ENCODE measurements at places on chromosomes 11 and 22. TPM values are rescaled to one million over a fixed set of nuclear protein-coding genes. Genes with fewer than 3 reads are reported as not detected.

GRCh38 chr11:133941546-133941945, 15.2 kb downstream of the IGSF9B start:
- no peaks in the 10 kb centered on the region for H3K27me3 ChIP-seq
- DNase-seq = no peak
- no peak overlapping the region for H3K27ac ChIP-seq
- peaks cover 17% of the 10 kb centered on the region for H3K4me1 ChIP-seq

DNA sequence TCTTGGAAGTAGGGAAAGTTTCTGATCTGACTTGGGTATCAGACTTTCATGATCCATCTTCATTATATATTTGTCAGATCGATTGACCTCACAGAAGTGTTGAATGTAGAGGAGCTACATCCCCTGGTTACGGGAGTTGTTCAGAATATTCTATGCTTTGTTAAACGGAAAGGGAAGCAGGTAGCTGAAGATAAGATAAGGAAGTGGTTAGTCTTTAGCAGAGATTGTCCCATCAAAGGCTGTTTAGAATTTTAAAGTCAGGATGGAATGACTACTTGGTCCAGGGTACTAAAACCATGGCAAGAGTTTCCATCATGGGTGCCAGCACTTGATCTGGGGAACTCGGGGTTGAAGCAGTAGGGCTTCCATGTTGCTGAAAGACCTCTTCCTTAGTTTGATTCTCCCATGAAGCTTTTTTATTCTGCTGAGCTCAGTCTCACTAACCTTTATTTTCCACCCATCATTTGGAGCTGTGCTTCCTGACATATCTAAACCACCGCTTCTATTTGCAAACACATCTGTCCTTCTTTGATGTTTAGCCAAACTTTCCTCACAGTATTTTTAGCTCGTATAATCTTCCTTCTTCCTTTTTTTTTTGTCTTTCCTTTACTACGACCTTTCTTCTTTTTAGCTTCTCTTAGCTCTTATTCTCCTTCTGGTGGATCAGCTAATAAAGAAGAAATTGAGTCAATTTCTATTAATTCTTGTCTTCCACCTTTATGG, 4.0 kb upstream of the C22orf31 start:
- H3K27me3 ChIP-seq = peaks cover 9% of the 10 kb centered on the region
- no peak overlapping the region for H3K27ac ChIP-seq
- H3K4me1 ChIP-seq = no peaks in the 10 kb centered on the region
- DNase-seq = no peak
- no peaks in the 10 kb centered on the region for H3K36me3 ChIP-seq

GRCh38 chr11:90343673-90344072, 120.8 kb upstream of the CHORDC1 start:
- H3K4me1 ChIP-seq = no peaks in the 10 kb centered on the region
- no peak for DNase-seq
- no peak overlapping the region for H3K4me3 ChIP-seq
- H3K27me3 ChIP-seq = no peaks in the 10 kb centered on the region

DNA sequence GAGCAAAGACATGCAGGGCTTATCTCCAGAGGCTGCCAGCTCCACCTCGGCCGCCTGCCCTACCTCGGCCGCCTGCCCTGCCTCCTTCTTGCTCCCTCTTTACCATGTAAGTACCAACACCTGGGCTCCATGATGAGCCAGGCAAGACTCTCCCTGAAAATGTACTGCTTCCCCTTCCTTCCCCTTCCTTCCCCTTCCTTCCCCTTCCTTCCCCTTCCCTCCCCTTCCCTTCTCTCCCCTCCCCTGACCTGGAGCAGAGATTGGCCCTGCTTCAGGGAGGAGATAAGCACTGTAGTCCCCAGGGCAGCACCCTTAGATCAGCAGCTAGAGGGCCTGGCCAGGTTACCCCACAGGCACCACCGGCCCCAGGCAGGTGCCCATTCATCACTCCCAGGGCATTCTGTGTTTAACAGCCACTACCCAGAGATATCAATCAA, 25.4 kb upstream of the ADORA2A start:
- no peak overlapping the region for H3K4me3 ChIP-seq
- H3K27me3 ChIP-seq = no peaks in the 10 kb centered on the region
- no peak overlapping the region for H3K27ac ChIP-seq

GRCh38 chr11:72856551-72857345, 42.5 kb downstream of the ATG16L2 start:
- no peak for DNase-seq
- no peaks in the 10 kb centered on the region for H3K27me3 ChIP-seq
- H3K4me1 ChIP-seq = peaks cover 7% of the 10 kb centered on the region
- no peaks in the 10 kb centered on the region for H3K36me3 ChIP-seq
- H3K27ac ChIP-seq = no peak overlapping the region

Gene TM7SF2
- total RNA-seq = 18.0 TPM
